Naive thymus-derived CD8-positive, alpha-beta T cell (primary cell): ENCODE measurements at places on chromosomes 1 and 21.

DNA sequence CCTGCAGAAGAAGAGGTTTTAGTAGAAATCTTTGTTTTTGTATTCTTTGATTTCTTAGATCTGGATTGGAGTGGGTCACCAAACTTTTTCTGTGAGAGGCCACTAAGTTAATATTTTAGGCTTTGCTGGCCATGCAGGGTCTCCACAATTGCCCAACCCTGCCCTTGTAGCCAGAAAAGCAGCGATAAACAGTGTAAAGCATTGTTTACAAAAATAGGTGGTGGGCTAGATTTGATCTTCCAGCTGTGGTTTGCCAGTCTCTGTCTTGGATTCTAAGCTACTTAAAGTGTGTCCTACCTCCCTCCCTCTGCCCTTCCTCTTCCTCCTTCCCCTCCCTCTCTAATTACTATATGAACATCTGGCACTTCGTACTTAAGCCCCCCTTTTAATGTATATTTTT is 68.0 kb downstream of the LAMC1 start:
- no peak for DNase-seq

GRCh38 chr1:161273402-161273801 is 14.9 kb downstream of the PCP4L1 start:
- DNase-seq: no peak

GRCh38 chr1:38270849-38271633 is 224.4 kb upstream of the POU3F1 start:
- no peak for DNase-seq

- no peak for DNase-seq
These were observed 73.8 kb upstream of the TMPRSS2 start for GRCh38 chr21:41581592-41582228.

GRCh38 chr1:4743978-4744750 is 89.8 kb downstream of the AJAP1 start:
- DNase-seq: no peak

- no peak for DNase-seq
These were observed 40.5 kb downstream of the SLC45A1 start for GRCh38 chr1:8358241-8358896.

DNA sequence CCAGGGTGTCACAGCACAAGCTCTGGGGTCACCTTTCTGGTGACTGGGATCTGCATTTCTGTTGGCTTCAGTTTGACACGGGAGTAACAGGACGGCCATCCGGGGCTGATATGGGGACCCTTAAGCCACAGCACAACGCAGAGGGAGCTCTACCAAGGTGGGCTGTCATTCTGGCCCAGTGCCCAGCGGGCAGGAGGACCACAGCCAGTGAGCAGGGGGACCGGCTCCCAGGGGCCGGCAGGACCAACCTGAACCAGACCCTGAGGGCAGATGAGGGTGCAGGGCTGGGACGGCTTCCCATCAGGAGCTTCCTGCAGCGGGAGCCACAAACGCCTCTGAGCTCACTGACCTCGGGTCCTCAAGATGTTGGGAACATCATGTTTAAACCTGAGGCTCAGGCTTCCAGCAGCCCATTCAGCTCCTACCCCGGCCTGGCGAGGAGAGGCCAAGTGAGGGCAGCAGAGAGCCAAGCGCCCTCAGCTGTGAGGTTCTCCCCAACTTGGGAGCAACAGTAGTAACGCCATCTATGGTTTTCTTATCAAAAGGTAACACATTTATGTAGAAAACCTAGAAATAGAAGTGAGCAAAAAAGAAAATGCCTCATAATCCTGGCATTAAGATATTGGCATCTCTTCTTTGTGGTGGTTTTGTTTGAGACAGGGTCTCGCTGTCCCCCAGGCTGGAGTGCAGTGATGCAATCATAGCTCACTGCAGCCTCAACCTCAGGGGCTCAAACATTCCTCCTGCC is 26.8 kb downstream of the TMEM201 start:
- DNase-seq: peak; percentile 50

DNA sequence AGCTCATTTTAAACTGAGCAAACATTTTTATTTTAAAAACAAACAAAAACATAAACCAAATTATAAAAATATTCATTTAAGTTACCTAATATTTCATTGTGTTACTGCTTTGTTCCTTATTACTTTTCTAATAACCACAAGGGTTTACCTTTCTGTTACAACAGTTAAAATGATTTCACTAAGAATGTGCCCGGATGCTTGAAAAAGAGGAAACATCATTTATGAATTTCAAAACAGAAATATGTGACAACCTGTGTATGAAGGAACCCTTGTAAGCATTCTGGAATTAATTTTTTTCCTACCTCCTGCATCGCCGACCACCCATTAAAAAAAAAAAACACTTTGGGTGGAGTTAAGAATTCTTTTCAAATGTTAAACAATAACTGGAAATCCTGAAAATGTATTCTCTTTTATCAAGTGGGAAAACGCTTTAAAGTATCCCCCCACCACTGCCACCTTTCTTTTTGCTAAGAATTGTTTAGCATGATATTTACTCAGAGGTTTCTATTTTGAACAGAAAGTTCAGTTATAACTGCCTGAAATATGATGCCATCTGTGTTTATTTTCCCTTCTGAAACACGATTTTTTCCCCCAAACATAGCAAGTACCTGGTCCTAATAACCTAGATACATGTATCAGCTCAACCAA is 9.1 kb downstream of the CYYR1 start:
- DNase-seq: no peak

DNA sequence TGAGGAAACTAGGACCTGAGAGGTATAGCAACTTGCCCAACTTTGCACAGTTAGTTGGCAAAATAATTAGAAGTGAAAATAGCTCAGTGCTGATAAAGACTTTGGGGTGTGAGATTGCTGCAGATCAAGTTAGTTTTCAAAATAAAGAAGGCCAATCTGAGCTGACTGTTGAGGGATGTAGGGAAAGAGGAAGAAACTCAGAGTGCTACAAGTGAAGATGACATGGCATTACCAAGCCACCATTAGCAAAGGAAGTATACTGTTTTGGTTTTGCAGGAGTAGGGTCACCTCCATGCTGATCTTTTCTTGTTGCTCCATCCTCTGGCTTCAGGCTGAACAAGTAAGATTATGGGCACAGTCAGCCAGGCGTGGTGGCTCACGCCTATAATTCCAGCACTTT is 78.7 kb upstream of the ADAM30 start:
- no peak for DNase-seq
